ENCODE measurements at places on chromosomes 3 and 15.
A peak's percentile ranks its signal among the peaks of the same experiment; 100 is the strongest.

- DNase-seq: peak; percentile 90
These were observed 52.2 kb upstream of the HEG1 start for GRCh38 chr3:125107861-125108567.

GRCh38 chr3:43732747-43733425 lies 42.1 kb downstream of the ABHD5 start:
- DNase-seq: no peak

DNA sequence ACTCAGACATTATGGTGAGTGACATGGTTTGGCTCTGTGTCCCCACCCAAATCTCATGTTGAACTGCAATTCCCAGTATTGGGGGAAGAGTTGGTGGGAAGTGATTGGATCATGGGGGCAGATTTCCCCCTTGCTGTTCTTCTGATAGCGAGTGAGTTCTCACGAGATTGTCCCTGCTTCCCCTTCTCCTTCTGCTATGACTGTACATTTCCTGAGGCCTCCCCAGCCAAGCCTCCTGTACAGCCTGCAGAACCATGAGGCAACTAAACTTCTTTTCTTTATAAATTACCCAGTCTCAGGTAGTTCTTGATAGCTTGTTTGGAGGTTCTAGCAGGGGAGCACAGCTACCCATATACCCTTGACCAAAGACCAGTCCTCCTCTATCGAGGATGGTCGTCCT lies 45.9 kb downstream of the ADAM10 start:
- DNase-seq: no peak

GRCh38 chr15:38069511-38070011 lies 135.1 kb downstream of the TMCO5A start:
- peak; percentile 95 for DNase-seq

DNA sequence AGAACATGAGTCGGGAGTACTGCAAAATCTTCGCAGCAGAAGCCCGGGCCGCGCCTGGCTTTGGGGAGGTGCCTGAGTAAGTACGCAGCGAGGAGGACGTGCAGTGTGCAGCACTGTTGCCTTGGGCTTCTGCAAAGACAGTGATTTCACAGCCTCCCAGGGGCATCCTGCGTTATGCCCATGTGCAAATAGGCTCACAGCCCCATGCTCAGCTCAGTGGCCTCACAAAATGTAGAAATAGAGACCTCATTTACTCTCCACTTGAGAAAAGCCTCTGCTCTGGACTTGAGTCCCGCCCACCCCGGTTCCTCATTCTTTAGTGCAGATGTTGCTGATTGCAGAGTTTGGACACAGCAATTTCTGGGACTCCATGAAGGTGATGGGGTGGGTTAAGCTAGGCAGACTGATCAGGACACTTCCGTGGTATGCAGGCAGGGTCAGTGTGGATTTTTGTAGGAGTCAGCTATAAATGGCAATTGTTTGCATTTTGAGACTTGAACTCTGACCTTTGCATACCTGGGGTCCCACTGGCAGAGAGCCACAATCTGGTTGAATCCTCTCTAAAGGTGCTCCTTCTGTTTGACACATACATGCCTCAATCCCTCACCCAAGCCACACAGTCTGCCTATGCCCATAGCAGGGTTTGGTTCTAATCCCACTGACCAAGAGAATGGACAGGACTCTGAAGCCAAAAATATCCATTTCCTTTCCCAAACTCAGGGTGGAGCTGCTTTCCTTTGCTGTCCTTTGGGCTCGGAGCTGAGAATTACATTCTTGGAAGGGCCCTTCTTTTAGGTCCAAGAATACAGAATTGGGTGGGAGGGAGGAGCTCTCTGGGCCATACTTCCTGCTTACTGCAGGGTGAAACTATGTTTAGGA lies 20.7 kb upstream of the SLC28A1 start:
- DNase-seq: peak; percentile 70

GRCh38 chr3:61349717-61350116 lies 98.5 kb upstream of the FHIT start:
- no peak for DNase-seq

DNA sequence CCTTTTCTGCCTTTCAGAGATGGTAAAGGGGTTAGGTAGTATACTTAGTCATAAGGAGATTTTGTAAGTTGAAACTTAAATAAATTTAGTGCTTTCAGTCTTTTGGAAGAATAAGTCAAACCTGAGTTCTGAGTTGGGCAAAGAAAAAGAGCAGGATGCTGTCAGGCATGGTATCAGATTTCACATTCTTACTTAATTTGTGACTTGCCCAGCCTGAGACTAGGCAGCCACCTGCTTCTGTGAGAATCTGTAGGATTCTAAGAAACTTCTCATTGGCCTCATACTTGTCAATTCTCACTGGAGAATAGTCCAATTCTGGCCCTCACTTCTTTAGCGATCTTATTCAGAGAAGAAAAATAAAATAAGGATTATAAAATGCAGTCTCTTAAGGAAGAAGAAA lies 577.5 kb downstream of the DIPK2A start:
- no peak for DNase-seq
